Fibroblast of skin of abdomen (primary cell): ENCODE measurements at places on chromosomes 5 and 9.

GRCh38 chr9:121741228-121741918 lies 89.9 kb downstream of the DAB2IP start:
- DNase-seq: no peak

GRCh38 chr5:170338933-170339779 lies 41.6 kb upstream of the LCP2 start:
- DNase-seq: no peak

DNA sequence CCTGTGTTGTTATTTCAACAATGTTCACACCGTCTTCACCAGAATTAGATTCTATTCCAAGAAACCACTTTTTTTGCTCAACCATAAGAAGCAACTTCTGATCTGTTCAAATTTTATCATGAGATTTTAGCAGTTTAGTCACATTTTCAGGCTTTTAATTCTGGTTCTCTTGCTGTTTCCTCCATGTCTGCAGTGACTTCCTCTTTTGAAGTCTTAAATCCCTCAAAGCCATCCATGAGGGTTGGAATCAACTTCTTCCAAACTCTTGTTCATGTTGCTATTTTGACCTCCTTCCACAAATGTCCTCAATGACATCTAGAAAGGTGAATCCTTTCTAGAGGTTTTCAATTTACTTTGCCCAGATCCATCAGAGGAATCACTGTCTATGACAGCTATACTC lies 25.7 kb upstream of the ENTREP1 start:
- DNase-seq: no peak

DNA sequence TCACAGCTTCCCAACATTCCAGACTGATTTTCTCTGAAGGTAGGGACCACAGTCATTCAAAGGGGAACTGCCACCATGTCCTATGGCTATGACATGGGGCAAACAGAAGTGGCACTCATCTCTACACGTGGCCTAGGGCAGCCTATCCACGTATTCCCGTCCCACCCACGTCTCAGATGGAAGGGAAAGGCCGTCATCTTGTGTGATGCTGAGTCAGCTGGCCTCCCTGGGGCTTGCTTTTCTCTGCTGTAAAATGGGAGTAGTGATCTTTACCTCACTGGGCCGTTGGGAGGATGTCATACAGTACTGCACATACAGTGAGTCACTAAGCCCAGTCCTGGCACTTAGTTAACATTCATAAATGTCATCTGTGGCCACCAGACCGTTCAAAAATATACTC lies 72.3 kb downstream of the RAPGEF1 start:
- no peak for DNase-seq
